ENCODE measurements at places on chromosomes 16 and 17.

- no peak for DNase-seq
Measured at GRCh38 chr17:45941395-45941794, 47.0 kb downstream of the MAPT start.

- no peak for DNase-seq
Measured at GRCh38 chr16:3008690-3009037, 4.1 kb upstream of the CLDN9 start.

DNA sequence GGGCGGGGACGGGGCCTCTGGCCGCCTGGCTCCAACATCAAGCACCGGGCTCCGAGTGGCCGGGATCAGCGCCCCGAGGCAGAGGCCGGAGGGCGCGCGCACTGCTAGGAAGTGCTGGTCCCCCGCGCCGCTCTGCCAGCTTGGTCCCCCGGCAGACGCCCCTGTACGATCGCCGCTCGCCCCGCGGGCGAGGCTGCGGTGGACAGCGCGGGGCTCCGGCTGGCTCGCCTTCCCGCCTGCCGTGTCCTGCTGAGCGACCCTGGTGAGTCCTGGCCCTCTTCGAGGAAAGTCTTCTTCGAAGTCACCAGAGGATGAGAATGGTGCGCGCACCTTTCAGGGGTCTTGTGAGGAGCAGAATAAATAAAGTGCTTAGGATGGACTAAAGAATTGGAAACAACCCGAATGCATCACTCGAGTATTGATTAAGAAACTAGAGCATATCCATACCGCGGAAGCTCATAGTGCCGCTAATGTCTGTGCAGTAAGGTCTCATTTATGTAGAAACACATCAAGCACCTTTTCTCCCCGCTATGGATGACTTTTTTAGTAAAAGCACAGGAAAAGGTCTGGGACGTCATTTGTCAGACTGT is 392 bp downstream of the ZNF213 start:
- no peak for DNase-seq

- DNase-seq: no peak
Measured at GRCh38 chr16:89842471-89843408, 14.5 kb downstream of the SPIRE2 start.

GRCh38 chr17:64117981-64118979 is 11.7 kb downstream of the ERN1 start:
- DNase-seq: no peak

DNA sequence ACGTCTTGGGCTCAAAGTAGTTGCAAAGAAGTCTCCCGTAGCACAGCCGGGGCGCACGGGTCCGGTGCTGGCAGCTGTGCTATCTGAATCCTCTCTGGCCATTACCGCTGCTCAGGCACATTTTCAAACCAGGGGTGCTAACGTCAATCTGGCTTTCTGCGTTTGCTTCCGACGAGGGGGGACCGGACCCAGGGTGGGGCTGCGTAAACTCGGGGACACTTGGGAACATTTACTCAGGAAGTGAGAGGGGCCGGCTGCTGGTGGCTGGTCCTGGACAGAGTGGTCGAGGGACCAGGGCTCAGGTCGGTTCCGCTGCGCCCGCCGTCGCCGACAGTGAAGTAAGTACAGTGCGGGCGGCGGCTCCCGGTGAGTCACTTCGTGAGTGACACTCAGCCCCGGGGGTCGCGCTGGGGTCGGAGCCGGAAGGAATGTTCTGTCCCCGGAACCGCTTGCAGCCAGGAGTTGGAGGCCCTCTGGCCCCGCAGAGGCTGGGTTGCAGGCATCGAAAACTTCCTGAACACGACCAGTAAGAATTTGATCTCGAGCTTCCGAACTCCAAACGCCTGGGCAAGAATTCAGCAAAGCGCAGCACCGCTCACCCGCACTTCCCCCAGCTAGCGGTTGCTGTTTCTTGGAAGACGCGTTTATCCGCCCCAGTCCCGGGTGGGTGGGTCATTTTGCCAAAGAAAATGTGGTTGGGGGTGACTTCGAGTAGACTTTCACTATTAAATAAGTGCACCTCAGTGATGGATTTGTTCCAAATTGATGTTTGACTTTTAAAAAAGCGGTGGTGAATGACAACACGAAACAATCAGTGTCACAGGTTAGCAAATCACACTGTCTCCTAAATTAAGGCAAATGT is 1.4 kb upstream of the HS3ST3B1 start:
- DNase-seq: peak; percentile 78

DNA sequence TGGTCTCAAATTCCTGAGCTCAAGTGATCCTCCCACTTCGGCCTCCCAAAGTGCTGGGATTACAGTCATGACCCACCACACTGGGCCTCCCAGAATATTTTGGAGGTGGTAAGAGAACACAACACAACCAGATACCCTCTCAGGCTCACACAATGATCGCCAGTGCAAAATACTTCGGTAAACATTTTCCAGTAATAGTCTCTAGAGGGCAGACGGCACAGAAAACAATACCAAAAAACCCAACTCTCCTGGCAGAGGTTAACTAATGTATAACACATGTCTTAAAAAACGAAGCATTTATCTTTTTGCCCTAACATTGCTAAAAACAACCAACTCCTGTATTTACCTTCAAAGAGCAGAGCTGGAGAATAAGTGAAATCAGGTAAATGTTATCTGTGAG is 10.5 kb downstream of the NUFIP2 start:
- no peak for DNase-seq

DNA sequence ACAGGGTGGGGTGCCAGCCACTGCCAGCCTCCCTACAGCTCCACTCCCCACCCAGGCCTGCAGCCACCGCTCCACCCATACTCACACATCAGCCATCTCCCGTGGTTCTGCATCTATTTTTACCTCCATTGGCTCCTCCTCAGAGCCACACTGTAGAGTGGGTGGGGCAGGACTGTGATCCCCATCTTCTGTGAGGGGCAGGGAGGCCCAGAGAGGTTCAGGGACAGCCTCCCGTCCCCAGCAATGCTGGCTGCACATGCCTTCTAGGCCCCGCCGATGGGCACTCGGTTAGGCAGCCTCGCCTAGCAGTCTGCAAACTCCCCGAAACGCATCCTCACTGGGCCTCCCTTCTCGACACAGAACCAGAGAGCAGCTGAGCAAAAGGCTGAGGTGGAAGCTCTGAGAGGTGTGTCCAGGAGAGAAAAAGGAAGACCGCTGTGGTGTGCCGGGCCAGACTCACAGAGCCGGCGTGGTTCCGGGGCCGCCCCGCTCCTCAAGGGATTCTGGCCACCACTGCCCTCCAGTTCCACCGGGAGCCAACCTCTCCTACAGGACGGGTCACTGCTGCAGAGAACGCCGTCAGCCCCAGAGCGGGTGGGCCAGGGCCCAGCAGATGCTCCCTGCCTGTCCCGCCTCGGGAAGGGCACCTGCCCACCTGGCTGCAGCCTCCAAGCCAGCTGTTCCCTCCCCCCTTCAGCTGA is 71.9 kb downstream of the ABR start:
- DNase-seq: no peak

DNA sequence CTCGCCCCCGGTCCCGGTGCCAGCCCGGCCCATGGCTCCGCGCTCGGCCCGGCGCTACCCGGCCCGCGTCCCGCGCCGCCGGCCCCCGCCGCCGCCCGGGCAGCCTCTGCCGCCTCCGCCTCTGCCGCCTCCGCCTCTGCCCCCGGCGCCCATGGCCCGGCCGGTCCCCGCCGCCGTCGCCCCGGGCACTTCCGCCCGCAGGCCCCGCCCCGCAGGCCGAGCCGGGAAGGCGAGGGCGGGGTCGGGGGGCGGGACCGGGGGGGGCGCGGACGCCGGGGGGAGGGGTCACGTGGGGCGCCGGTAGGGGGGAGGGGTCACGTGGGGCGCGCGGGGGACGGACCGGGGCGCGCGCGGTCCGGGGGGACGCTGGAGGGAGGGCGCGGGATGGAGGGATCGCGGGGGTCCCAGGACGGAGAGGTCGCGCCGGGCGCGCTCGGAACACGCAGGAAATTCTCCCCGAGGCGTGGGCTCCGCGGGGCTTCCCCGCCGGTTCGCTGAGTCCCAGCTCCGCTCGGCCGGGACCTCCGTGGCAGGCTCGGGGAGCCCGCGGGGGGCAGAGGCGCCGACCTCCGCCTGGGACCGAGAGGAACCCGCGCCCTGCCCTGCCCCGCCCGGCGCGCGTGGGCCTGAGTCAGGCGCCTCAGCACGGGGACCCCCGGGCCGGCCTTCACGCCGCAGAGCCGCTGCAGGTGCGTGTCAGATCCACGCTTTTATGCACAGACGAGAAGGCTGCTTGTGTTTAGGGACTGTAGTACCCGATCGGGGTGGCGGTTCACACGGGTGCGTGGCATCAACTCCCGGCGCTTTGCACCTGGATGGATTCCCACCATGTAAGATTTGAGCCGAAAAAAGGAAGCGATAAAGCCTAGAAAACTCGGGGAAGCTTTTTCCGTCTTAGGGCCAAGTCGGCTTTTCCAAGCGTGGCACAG is at the start of gene PGAP6:
PGAP6 (minus strand) TSS at position 190 of the 929 bp plus-strand sequence; CDS start at position 33, 157 bp downstream.
- DNase-seq: peak; percentile 84

DNA sequence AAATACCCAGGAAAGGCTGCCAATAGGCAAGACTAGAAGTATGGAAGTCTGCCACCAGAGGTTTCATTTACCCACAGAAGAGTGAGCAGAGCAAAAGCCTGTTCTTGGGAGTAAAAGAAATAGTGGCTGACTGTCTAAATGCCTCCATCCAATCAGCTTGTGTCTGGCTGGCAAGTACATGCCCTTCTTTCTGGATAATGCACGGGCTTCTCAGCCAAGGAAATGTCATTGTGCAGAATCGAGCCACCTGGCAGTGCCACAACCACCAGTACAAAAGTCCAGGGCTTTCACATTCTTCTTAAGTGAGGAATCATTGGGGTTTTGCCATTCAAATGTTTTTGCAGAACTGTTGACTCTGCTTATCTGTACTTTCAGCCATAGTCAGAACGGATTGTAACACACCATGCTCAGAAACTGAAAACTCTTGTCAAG is 10.1 kb upstream of the ERCC4 start:
- DNase-seq: no peak

DNA sequence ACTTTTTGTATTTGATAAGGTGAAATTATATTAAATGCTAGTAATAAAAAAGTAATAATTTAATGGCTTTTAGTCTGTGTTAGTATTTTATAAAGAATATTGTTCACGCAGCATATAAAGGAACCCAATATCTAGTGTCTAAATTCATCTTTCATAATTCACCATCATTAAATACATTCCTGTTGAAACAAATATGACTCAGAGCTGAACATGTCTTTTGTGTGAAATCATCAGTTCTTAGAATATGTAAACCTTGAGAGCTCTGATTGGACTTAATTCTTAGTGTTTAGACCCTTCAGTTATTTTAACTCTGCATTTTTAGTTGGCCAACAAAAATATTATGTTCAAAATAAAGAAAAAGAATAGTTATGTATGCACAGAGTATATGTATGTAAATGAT is 71.8 kb downstream of the ABHD15 start:
- no peak for DNase-seq

Data from neural progenitor cell (in vitro differentiated cells).